Bronchial smooth muscle cell (primary cell): ENCODE measurements at places on chromosomes 4 and X. TPM values are rescaled to one million over a fixed set of nuclear protein-coding genes. Genes with fewer than 3 reads are reported as not detected.

The PRDX4 gene
- 225 and 226 TPM in 2 replicates for total RNA-seq

The UCP1 gene
- total RNA-seq, result not detected in 2 replicates

The HOPX gene
- 0.34 and 10.4 TPM in 2 replicates for total RNA-seq

The MAGED4B gene
- total RNA-seq, result 18.3 and 51.6 TPM in 2 replicates
